ENCODE measurements at places on chromosomes 7 and 10.

- no peak for DNase-seq
Measured at GRCh38 chr7:43244784-43245183, 132.3 kb downstream of the HECW1 start.

DNA sequence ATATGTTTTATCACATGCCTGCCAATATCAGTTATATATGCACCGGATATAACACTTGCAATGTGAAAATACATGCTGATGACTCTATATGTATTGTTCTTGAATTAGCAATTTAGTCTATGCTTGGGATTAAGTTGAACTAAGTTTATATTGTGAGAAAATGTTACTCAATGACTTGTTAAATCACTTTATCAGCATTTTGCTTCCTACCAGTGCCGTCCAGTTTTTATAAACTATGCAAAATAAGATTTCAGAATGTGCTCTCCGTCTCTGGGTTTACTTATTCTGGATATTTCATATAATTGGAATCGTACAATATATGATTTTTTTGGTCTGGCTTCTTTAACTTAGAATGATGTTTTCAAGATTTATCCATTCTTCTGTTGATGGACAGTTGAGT, 25.5 kb upstream of the SLC26A3 start:
- no peak for DNase-seq

- DNase-seq: no peak
Measured at GRCh38 chr7:143979359-143979758, 20.8 kb upstream of the OR6B1 start.

- DNase-seq: no peak
Measured at GRCh38 chr7:27191833-27192545, 7.0 kb upstream of the HOXA11 start.

DNA sequence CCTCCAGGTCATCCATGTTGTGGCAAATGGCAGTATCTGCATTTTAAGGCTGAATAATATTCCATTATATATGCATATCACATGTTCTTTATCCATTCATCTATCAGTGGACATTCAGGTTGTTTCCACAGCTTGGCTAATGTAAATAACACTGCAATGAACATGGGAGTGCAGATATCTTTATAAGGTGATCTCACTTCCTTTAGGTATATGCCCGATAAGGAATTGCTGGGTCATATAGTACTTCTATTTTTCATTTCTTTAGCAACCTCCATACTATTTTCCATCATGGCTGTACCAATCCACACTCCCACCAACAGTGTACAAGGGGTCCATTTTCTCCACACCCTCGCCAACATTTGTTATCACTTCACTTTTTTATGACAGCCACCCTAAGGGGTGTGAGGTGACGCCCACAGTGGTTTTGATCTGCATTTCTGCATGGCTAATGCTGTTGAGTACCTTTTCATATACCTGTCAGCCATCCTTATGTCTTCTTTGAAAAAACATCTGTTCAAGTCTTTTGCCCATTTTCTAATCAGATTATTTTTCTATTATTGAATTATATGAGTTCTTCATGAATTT, 18.9 kb downstream of the ABI1 start:
- no peak for DNase-seq

DNA sequence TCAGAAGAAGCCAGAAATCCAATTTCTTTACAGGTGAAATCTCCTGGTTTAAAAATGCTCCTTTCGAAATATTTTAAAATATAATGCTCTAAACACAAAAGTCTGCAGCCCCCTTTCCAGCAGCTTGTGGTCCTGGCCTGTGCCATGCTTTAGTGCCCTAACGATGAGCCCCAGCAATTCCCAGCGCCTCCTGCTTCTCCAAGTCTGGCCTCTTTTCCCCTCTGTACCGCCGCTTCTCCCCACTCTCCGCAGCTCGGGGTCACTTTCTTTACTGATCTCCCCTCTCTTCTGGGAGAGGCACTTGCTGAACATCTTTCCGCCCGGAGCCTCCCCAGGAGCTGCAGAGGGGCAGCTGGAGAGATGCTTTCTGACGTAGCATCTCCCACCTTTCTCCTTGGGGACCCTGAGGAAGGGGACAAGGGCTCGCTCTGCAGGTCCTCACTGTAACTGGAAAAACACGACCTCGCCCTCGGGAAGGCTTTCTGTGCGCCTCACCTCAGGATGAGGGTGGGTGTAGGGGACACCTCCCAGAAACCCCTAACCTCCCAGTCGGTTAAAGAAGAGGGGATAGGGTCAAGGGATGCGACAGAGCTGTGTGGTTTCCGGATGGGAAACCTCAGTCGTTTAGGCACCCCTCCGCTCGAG, 565 bp upstream of the INA start:
- DNase-seq: no peak

GRCh38 chr10:126243971-126244370, 144.3 kb downstream of the ADAM12 start:
- DNase-seq: no peak

DNA sequence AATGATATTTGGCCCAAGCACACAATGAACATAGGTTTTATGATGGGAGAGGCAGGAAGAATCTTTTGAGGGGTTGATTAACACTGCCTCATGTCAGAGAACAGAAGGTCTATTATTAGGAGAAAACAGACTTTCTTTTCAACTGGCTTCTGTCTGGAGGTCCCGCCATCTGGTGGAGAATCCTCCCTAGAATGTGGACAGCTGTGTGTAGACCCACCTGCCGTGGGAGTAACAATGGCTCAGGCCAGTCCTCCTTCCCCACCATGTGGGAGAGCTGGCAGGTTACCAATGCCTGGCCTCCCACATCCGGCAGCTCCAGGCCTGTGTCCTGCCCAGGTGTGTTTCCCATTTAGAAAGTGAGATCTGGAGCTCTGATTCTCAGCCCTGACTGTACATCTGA, 70.4 kb upstream of the AOAH start:
- no peak for DNase-seq

- no peak for DNase-seq
Measured at GRCh38 chr7:23713285-23714149, 3.5 kb downstream of the STK31 start.

DNA sequence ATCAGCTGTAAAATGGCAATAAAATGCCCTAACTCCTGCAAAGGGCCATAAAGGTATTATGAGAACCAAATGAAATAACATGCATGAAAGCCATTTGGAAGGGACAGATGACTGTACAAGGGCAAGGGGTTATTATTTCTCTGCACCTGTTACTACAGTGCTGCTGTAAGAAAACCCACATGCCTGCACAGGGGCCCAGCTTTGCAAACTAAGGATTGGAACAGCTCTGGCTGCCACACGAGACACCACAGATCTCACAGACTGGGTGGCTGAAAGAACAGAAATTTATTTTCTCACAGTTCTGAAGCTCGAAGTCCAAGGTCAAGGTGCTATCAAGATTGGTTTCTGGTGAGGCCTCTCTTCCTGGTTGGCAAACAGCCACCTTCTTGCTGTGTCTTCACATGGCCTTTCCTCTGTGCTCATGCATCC, 409.0 kb upstream of the NRP1 start:
- no peak for DNase-seq

- DNase-seq: no peak
Measured at GRCh38 chr7:112779667-112780066, 10.5 kb downstream of the TMEM168 start.

- no peak for DNase-seq
Measured at GRCh38 chr10:8410506-8410905, 356.0 kb downstream of the GATA3 start.
